ENCODE measurements at places on chromosomes 5 and 9.

DNA sequence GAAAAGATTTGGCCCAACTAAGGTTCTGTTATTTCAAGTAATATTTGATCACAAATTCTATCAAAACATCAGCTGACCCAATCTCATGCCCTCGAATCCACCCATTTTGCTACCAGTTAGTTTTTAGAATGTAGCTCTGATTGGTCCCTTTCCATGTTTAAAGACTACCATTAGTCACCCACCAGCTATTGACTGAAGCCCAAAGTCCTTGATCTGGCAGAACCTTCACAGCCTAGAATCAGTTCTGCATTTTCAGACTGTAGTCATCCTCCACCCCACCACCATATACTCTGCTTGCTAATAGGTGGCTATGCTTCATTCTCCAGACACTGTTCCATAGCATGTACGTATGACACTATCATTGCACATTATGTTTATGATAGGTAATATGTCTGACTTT lies 182.2 kb upstream of the TARS1 start:
- no peak for DNase-seq

GRCh38 chr9:99811598-99812383 lies 9.9 kb upstream of the NR4A3 start:
- DNase-seq: no peak

- no peak for DNase-seq
Measured at GRCh38 chr5:40831346-40832210, 3.4 kb downstream of the RPL37 start.

DNA sequence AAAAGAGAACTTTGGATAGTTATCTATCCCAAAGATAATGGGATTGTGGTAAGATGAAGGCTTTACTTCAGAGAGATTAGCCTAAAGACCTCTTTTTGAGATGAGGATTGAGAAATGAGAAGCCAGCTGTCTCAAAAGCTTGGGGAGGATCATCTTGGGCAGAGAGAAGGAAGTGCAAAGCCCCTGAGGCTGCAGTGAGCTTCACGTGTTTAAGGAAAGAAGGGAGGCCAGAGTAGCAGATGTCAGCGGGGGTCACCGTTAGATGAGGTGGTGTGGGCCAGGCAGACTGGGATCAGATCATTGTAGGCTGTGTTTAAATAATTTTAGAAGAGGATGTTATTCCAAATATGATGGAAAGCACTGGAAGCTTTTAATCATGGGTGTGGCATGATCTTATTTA lies 270.1 kb downstream of the ARHGEF28 start:
- no peak for DNase-seq

GRCh38 chr5:19175776-19176570 lies 812.0 kb downstream of the CDH18 start:
- no peak for DNase-seq

DNA sequence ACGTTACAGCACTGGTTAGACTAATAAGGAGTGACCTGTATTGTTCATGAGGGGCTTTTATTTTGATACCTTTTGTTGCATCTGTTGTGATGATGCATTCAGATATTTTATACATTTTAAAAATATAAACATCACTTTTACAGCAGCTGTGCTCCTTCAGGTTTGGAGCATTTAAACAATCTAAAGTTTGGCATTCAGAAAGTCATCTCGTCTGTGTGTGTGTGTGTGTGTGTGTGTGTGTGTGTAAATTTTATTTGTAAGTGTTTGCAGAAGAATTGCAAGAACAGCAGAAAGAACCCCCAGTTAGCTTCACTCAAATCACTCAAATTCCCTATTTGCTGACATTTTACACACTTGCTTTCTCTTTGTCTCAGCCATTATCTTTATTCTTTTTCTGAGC lies 87.4 kb downstream of the ERCC6L2 start:
- DNase-seq: no peak

DNA sequence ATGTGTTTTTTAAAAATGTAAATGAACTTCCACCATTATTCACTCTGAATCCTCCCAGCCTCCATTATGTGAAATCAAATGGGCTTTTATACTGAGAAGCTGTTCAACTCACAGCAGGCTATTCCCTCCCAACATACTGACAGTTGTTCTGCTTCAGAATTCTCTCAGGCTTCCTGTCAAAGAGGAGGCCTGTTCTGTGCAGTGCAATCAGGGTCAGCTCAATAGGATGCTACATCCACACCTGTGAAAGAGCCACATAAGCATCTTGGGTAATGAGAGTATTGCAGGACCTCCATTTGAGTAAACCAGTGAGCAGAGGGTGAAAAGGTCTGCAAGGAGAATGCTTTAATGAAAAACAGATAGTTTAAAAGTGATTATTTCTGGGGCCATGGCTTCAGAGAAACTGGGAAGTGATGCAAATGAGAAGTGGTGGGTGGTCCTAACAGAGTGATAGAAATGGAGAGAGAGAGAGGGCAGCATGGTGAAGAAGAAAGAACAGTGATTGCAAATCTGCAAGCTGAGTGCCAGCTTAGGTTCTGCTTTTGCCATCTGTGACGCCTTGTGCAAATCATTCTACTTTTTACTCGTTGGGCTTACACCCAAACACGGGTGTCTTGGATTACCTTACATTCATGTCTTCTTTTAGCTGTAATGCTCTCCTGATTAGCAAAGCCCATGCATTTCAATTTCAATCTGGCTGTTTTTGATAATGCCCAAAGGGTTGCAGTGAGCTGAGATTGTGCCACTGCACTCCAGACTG lies 202.5 kb upstream of the NMUR2 start:
- DNase-seq: no peak

DNA sequence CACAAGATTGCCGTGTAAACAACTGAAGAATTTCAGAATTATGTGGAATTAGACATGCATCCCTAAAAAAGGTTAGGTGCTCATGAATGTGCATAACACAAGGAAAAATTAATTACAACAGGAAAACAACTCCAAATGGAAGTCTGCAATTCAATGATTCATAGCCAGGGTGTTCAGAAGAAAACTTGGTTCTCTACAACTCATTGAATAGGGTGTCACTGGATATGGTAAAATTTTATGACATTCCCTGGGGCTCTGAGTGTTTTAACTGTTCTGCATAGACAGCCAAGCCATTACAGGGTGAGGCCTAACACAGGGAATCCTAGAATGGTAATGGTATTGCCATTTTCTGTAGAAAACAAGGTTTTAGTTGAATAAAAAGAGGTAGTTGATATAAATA lies 24.4 kb upstream of the ZSWIM6 start:
- DNase-seq: no peak

DNA sequence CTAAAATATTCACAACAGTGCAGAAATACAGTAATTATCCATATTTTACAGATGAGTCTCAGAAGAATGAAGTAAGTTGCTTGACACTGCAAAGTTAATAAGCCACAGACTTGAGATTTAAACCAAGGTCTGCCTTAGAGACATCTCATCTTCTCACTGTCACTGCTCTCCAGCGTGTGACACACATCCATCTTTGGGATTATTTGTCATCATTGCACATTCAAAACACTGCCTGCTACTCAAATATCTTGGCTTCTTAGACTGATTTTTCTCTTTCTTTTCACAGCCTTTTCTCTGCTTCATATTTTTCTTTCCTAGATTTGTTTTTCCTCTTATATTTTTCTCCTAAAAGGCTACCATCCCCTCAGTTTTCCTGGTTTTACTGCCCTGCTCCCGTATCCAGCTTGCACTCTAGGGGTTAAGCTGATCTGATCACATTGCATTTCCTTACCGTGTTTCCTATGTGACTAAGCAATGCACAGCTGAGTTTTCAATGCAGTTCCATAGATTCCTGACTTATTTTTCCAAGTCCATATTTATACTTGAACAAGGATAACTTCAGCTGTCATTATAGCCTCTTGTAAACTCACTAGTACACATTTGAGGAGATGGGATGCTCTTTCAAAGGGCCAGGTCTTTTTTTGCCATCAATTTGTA lies 353.0 kb downstream of the PLK2 start:
- no peak for DNase-seq

DNA sequence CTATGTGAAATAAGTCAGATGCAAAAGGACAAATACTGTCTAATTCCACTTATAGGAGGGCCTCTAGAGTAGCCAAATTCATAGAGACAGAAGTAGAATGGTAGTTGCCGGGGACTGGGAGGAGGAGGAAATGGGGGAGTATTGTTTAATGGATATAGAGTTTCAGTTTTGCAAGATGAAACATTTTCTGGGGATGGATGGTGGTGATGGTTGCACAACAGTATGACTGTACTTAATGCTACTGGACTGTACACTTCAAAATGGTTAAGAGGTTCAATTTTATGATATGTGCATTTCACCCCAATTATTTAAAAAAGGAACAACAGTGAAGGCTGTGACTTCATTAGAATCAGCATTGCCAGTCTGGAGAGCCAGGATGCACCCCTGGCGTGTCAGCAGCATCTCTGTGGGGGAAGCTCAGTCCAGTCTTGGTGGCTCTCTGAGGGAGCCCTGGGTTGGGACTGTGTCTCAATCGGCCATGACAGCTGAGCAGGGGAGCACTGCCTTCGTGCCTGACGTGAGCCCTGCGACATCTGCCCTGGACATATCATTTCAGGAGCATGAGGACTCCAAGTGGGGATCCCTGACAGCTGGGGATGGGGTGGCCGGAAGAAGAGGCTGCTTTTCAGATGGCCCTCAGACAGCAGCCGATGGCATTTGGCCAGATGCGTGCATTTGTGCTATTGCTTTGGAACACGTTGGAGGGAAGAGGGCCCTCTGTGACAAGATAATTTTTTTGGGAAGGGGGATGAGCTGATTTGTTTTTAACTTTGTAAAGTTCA lies 130.8 kb upstream of the STC2 start:
- DNase-seq: no peak

DNA sequence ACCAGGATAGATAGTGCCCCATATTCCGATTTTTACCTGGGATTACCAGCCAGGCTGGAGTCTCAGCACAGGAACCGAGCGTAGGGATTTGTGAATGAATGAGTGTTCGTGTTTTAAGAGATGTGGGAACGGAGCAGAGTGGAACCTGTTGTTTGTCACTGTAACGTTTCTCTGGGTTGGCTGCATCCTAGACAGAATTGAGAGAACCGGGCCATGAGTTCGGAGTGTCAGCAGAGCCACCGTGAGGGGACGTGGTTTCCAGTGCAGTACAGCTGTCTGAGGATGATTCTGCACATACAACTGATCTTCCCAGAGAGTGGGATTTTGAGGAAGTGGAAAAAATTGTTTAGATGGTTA lies 1.2 kb downstream of the PDE8B start:
- DNase-seq: no peak

GRCh38 chr5:177105691-177106476 lies 19.2 kb downstream of the FGFR4 start:
- no peak for DNase-seq

DNA sequence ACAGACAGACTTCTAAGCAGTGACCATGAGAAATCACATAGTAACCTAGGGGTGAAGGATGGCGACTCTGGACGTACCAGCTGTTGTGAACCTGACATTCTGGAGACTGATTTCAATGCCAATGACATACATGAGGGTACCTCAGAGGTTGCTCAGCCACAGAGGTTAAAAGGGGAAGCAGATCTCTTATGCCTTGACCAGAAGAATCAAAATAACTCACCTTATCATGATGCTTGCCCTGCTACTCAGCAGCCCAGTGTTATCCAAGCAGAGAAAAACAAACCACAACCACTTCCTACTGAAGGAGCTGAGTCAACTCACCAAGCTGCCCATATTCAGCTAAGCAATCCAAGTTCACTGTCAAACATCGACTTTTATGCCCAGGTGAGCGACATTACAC lies 38.0 kb upstream of the CCDC152 start:
- peak; percentile 45 for DNase-seq

DNA sequence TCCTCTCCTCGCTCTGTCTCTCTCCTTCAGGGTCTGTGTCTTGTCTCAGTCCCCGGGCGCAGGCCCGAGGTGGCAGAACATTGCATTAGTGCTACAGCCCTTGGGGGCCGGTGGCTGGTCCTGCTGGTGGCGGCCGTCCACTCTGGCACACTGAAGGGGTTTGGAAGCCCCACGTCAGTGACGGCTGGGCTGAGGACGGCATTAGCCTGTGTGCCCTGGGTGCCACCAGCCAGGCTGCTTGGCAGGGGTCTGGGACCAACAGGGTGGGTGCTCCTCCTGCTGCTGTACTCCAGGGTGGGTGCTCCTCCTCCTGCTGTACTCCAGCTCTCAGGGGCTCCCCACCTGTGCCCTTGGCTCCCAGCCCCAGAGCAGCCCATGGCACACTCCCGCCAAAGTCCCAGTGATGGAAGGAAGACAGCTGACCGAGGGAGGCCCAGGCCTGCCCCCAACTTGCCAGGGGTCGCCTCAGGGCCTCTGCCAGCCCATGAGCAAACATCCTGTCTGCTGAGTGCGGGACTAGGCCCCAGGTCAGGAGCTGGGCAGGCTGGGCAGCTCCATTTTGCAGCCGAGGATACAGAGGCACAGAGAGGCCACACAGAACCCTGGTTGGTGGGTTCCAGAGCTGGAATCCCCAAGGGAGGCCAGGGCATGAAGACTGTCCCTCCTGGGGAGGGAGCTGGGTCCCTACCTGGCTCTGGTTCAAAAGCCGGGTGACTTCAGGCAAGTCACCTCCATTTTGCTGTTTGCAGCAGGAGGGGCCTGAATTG lies 27.3 kb downstream of the SARDH start:
- peak; percentile 29 for DNase-seq

- DNase-seq: no peak
Measured at GRCh38 chr5:65184780-65185179, 296.9 kb downstream of the ADAMTS6 start.

GRCh38 chr5:126640866-126641265 lies 40.1 kb downstream of the PHAX start:
- DNase-seq: no peak

GRCh38 chr5:151264113-151264512 lies 11.1 kb downstream of the GM2A start:
- no peak for DNase-seq

DNA sequence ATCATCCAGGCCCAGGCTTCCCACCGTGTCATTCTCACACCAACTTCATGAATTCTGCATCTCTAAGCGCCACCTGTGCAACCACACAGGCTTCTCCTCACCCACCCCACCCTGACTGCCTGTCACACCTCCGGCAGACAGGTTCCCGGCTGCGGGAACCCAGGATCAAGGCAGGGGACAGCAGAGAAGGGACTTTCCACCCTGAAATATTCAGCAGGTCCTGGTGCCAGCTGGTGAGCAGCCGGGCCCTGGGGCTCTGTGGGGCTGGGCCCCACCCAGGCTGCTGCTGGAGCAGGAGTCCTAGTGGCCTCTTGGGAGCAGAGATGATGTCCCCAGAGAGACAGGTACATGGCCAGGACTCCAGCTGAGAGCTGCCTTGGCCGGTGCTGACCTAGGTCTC lies 12.7 kb downstream of the ANXA6 start:
- DNase-seq: no peak

DNA sequence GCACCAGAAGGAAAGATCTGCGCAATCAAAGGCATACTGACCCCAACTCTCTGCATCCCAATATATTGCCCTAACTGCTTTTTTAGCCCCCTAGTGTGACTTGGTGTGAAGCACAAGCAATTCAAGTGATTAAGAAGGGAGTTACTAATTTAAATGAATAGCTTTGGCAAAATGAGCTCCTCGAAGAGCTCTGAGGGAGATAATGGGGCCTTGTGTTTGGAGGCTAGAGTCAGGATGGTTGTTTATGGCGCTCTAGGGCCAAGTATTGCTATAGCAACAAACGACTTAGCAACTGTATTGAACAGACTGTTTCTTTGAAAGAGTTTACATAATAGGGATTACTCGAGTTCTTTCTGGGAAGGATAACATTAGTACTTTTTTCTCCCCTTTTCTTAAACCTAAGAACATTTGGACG lies 11.5 kb upstream of the C5orf58 start:
- DNase-seq: no peak
